ENCODE measurements at places on chromosomes 3 and 15.
A peak's percentile ranks its signal among the peaks of the same experiment; 100 is the strongest.

GRCh38 chr3:32495609-32496008 lies 7.0 kb downstream of the CMTM6 start:
- DNase-seq = no peak

GRCh38 chr15:64695561-64695992 lies 79.8 kb downstream of the RBPMS2 start:
- peak; percentile 74 for DNase-seq

DNA sequence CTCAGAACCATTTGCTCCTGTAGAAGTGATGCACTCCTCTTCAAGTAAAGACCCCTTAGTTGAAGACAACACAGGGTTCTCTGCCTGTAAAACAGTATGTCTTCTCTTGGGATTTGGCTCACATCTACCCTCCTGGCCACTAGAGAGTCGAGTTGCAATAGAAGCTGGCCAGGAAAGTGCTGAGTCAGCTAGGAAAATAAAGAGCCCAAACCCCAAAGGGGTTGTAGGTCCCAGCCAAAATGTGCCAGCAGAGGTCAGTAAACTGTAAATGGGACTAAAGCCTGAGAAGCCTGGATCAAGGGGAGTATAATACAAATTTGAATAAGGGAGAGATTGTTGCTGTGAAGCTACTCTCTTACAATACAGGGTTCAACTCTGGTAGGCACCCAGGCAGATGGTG lies 37.2 kb upstream of the THBS1 start:
- DNase-seq = no peak

DNA sequence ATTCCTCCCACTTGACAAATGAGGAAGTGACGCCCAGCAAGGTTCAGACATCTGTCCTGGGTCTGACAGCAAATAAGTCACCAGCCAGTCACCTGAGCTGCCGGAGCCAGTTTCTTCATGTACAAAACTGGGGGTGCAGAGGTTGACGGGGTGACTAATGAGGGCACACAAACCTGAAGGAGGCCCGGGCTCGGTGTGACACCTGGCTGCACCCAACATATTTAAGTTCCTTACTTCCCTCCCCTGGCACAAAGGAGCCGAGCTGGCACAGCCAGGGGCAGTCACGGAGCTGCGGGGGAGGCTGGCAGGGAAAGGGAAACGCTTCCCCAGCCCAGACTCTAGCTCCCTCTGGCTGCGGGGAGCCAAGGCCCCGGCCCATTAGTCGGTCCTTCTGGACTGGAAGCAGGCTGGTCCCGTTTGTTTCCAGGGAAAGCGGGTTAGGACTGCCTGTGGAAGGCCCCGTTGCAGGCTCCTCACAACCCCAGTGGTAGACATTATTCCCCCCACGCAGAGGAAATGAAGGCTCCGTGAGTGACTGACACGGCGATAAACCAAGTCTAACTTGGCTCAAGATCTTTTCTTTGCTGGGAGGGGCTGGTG lies 2.3 kb downstream of the FBXL22 start:
- peak; percentile 78 for DNase-seq

- DNase-seq = no peak
Measured at GRCh38 chr3:171446801-171447578, 13.2 kb downstream of the TNIK start.

- no peak for DNase-seq
Measured at GRCh38 chr3:112875561-112875960, 28.9 kb upstream of the CD200R1L start.

DNA sequence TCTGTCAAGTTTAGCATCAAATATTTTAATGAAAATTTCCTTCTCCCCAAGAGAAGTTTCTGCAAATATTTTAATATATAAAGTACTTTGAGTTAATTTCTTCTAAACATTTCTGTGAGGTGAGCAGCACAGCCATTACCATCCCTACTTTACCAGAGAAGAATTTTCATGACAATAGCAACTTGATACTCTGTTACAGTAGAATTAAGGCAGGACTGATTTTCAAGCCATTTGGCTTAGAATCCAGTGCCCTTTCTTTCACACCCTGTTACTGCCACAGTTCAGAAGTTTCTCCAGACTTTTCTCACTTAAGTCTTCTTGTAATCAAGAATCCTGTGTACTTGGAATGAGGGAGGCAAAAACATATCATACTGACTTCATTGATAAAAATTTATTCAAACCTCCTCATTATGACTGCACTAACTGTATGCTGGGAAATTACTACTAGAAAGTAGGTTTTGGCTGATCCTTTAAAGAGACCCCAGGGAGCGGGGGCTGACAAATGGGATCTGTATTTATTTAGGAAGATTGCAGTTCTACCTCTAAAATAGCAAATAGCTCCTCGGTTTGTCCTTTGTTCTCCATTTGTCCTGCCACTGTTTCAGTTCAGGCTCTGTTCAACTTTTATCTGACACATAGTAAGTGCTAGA lies 557.0 kb upstream of the SGO1 start:
- DNase-seq = no peak

DNA sequence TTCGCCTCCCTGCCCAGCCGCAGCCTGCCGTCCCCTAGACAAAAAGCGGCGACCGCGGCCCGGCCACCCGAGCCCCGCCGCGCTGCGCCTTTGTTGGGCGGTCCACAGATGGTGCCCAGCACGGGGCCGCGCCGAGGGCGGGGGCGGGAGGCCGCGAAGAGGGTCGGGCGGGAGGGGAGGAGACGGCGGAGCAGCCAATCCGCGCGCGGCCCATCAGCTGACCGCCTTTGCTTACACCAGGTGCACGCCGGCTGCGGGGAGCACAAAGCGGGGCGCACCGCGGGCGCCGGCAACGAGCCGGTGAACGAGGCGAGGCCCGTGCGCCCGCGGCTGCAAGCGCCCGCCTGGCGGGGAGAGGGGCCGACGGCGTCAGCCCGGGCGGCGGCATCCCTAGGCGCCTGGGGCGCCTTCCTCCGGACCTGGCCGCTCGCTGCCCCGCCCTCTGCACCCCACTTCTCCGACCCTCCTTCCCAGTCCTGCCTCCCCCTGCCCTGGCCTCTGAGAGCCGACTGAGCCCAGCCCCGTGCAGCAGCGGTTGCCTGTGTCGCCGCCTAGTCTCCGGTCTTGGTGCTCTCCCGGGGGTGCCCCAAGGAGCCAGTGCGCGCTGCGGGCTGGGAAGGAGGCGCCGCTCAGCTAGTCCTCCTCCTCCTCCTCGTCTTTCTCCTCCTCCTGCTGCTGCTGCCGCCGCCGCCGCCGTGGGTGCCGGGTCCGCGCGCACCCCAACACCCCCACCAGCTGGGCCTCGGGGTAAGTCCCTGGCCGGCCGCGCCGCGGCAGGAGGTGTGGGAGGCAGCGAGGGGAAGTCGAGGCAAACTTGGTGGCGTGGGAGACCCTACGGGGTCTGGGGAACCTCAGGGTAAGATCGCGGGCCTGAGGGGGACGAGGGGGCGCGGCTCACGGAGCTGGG lies at the start of gene LRRN1:
LRRN1 (plus strand) TSS at position 259 of the 907 bp plus-strand sequence. CDS start 45,211 bp downstream, outside the sequence.
- DNase-seq = peak; percentile 69

- DNase-seq = no peak
Measured at GRCh38 chr3:179081885-179082284, 10.3 kb upstream of the ZMAT3 start.

GRCh38 chr15:28128031-28128430 lies 28.9 kb upstream of the OCA2 start:
- DNase-seq = peak; percentile 87

GRCh38 chr3:15439476-15439875 lies 12.1 kb downstream of the EAF1 start:
- DNase-seq = no peak

GRCh38 chr15:23397779-23398178 lies 43.2 kb downstream of the GOLGA8S start:
- DNase-seq = no peak

- no peak for DNase-seq
Measured at GRCh38 chr3:69201658-69202057, 79.3 kb upstream of the LMOD3 start.

GRCh38 chr15:66498501-66499386 lies 1.2 kb upstream of the SNAPC5 start:
- DNase-seq = peak; percentile 20

GRCh38 chr3:14488286-14489041 lies 51.7 kb downstream of the GRIP2 start:
- no peak for DNase-seq

DNA sequence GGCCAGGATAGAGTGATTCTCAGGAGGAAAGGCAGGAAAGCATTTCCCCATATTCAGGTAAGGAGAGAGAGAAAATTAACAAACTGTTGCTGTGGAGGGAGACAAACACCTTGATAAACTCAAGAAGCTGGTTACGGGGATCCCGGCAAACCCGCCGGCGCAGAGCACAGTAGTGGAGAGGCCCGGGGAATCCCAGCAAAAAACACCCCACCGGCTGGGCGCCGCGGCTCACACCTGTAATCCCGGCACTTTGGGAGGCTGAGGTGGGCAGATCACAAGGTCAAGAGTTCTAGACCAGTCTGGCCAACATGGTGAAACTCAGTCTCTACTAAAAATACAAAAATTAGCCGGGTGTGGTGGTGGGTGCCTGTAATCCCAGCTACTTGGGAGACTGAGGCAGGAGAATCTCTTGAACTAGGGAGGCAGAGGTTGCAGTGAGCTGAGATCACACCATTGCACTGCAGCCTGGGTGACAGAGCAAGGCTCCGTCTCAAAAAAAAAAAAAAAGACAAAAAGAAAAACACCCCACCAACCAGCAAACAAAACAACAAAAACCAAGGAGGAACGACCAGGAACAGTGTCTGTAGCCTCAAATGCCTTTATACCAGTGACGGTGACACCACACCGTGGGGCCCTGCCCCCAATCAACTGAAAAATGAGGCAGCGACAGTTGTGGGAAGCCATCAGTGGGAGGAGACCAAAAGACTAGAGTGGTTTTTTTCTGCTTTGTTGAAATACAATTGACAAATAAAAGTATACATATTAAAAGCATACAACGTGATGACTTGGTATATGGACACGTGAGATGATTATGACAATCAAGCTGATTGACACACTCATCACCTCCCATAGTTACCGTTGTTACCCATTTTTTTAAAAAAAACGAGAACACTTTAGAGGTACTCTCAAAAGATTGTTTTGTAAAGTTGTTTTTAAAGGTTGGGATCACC lies 40.2 kb upstream of the IDH2 start:
- DNase-seq = no peak

DNA sequence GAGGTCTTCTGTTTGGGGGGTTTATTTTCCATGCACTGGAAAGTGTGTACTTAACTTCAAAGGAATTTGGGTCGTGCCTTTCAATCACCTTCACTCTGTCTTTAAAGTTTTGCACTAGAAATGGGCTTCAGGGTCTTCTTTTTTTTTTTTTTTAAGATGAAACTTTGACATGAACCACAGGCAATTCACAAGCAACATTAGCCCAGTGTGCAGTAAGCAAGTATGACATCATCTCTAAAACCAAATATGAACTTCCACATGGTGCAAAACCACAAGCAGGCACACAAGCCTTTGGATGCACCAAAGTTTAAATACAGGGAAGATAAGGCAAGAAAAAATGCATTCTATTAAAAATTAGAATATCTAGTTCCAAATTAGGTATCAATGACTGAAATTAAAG lies 381.9 kb downstream of the ERC2 start:
- DNase-seq = no peak

GRCh38 chr3:25441234-25441856 lies 13.3 kb downstream of the RARB start:
- no peak for DNase-seq

DNA sequence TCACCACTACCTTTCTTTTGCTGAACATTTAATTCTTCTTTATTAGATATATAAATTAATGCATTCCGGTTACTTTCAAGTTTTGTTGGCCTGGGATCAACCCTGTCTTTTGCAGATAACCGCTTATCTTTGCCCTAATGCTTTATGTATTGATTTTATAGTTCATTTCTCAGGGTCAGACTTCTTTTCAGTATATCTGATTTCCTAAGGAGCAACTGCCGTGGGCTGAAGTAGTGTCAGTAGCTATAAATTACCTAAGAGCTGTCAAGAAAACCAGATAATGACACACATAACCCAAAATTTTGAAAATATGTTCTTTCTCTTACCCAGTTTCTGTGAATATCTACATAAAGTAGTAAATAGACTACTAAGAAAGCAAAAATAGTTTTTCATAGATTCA lies 38.0 kb downstream of the COL6A5 start:
- no peak for DNase-seq

DNA sequence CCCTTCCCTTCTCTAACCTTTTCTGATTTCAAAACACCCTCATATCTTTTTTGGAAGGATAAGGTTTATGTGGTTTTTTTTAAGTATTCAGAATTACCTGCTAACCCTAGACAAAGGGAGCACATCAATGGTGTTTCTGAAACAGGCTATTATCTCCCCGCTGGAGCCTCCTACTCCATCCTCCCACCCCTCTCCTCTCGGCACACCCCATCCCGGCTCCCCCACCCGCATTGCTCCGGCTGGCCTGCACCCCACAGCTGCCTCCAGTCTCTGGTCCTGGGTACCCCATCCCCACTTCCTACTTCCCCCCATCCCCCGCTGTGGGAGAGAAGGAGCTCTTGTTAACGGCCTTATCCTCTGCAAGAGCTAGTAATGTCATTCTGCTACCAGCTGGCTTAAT lies 59.2 kb downstream of the PDIA5 start:
- no peak for DNase-seq

- DNase-seq = no peak
Measured at GRCh38 chr15:101560722-101561583, 71.4 kb upstream of the PCSK6 start.

- DNase-seq = no peak
Measured at GRCh38 chr15:79310612-79310984, 314 bp upstream of the TMED3 start.

- DNase-seq = no peak
Measured at GRCh38 chr15:35440265-35440664, 105.7 kb downstream of the DPH6 start.

DNA sequence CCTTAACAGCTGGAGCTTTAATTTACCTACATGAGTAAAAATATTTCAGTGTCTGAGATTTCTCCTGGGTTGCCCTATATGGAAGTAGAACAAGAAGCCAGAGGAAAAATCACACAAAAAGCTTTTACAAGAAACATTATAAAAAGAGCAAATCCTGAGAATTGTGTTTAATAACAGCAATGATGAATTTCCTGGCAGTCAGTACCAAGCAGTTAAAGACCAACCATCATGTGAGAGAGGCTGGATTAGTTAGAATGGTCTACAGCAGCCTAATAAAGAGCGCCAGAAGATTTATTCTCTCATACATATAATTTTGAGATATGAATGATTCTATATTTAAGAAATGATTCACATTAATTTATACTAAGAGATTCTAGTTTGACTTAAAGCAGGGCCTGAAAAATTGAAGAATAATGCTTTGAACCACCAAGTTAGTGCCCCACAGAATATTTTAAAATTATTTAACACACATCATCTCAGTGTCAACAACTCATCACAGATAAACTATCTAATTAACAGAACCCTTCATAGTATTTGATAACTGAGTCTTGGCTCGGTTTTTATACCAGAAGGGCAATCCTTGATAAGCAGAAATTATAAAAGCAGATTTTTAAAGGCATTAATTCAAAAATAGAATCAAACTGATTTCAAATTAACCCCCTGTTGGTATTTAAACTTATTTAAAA lies 59.9 kb upstream of the DPH6 start:
- no peak for DNase-seq

DNA sequence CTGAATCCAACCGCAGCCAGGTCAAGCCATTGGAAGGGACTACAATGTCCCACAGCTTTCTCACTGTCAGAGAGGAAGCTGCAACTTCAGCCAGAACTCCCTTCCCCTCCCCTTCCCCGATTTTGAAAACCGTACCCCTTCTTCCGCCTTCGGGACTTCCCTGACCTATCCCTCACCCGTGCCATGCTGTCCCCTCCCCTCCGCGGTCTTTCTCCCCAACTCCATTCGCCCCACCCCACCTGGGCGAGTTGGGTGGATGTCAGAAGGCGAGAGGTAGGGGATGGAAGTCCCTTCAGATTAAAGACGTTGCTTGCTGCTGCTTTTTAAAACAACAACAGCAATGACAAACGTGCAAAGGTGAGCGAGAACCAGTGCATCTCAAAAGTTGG lies 723 bp downstream of the CPNE4 start:
- no peak for DNase-seq

GRCh38 chr3:144556392-144556791 lies 584.8 kb downstream of the DIPK2A start:
- DNase-seq = no peak
